ENCODE measurements at places on chromosomes 11 and 22. TPM values are rescaled to one million over a fixed set of nuclear protein-coding genes. Genes with fewer than 3 reads are reported as not detected.

Gene FANCF
- 23.2 TPM for total RNA-seq

Gene PDE3B
- total RNA-seq, result 9.4 TPM

DNA sequence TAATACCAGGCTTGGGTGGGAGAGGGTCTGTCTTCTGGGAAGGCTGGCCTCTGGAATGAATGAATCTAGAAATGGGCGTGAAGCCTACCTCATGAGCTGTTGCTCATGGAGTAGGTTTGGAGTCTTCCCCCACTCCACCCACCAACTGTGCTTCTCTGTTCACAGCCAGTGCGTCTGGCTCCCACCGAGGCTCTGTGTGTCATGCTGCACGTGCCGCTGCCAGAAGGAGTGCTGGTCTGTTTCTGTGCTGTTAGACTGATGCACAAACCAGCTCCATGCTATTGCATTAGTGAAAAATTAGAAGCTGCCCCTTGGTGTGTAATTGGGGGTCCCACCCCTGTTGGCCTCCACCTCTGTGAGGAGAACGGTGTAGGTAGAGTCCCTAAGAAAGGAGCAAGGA lies 132.3 kb upstream of the PARVA start:
- DNase-seq, result no peak

- no peak for DNase-seq
These were observed 1120.7 kb downstream of the LRRC4C start for GRCh38 chr11:40338739-40339138.

DNA sequence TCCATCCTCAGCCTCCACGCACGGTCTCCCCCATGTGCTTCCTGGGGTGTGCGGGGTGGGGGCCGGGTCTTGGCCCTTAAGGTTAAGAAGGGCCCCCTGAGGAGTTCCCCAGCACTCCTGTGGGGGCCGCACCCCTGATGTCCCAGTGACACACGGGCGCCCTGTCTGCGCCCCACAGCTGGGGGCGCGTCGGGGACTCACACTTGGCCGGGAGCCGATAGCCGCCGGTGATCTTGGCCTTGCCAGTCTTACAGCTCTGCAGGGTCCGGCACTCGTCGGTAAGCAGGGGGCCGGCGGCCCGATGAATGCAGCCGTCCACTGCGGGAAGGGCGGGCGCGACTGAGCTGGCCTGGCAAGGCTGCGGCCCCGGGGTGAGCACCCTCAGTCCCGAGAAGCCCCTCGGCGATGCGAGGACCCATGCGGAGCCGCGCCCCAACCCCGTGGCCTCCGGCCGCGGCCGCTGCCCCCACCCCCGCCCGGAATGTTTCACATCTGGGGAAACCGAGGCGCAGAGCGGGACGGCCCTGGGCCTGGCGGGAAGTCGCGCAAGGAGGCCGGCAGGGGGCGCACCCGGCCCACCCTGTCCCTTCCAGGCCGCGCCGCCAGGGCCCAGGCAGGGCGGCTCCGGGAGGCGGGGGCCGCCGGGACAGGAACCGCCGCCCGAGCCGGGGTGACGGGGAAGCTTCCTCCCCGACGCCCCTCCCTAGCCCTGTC lies 13.9 kb downstream of the OTUB1 start:
- peak; percentile 76 for DNase-seq

DNA sequence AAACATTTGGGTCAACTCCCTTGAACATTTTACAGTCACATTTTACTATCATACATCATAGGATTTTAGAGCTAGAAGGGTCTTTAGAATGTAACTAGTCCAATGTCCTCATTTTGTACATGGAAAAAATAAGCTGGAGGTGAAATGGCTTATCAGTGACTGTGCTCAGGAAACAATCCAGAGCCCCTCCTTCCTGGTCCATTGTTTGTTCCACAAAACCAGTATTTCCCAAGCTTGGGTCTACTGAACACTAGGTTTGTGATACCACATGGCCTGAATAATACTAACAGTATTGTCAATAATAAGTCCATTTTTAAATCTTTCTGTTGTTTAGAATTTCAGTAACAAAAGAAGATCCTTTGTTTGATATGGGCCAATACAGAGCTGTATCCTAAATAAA lies 27.1 kb downstream of the PDGFD start:
- no peak for DNase-seq

Measured in WTC11 (cell line).